ENCODE measurements at places on chromosomes 11 and 22.
A peak's percentile ranks its signal among the peaks of the same experiment; 100 is the strongest.

- no peak for DNase-seq
Measured at GRCh38 chr11:8005556-8005955, 18.4 kb downstream of the EIF3F start.

- no peak for DNase-seq
Measured at GRCh38 chr22:49036513-49036912, 791.2 kb downstream of the BRD1 start.

GRCh38 chr11:96299155-96299888, 43.7 kb downstream of the MAML2 start:
- no peak for DNase-seq

GRCh38 chr11:60887556-60887955, 18.8 kb downstream of the PRPF19 start:
- peak; percentile 44 for DNase-seq

DNA sequence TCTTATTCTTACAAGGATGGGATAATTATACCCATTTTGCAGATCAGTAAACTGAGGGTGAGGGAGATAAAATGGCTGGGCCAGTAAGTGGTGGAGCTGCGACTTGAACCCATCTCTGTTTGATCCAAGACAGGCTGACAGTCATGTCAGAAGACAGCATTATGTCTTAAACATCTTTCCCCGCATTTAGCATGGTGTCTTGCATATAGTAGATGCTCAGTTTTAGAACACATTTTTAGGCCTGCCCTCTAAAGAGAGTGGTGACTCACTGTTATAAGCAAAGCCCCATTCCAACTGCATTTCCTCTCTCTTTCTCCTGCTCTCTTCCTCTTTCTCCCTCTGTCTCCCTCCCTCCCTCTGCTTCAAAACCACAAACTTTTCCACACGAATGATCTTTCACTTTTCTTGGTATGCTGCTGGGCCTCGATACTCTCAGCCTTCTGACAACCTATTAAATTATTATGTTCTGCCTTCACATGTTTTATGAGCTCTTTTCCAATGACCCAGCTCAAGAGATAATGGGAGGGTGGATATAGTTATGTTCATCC, 25.2 kb downstream of the CWC15 start:
- DNase-seq, result peak; percentile 94

DNA sequence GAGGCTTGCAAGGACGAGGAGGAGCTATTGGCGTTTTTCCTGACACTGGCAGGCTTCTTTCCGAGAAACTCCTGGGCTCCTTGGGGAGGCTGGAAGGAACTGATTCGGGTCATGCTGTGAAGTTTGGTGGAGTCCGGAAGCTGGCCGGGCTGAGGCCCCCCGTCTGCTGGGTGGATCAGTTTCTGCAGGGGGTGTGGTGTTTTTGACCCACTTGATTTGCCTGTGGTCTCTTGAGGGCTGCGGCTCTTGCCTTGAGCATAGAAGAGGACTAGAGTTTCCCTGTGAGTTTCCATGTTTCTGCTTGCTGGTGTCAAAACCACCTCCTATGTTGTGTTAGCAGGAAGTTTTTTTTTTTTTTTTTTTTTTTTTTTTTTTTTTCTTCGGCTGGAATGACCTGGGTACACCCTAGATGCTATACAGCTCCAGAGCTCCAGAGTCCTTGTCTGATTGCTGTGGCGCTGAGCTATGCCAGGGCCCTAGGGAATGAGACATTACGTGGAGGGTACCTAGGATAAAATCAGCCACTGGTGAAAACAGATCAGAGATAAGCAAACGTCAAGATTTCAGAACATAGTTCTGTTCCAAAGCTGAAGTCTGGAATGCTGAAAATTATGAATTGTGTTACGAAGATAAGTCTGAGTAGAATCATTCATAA, 728 bp downstream of the TBC1D22A start:
- DNase-seq, result no peak

- no peak for DNase-seq
Measured at GRCh38 chr22:45226503-45227186, 14.0 kb downstream of the KIAA0930 start.

DNA sequence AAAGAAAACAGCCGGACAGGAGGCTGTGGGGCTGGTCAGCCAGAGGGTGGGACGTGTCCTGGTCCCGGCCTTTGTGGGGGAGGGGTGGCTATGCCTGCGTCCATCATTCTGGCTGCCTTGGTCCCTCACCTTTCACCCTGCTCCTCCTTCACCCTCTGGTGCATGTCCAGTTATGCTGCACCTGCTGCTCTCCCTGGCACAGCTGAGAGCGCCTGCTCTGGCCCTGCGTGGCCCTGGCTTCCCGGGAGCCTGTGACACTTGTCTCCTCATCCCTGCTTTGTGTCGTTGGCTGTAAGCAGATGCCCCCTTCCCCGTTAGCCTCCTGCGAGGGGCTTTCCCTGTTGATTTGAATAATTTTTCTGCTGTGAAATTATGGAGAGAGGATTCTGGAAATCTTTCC, 16.6 kb downstream of the PHRF1 start:
- no peak for DNase-seq

- DNase-seq, result no peak
Measured at GRCh38 chr22:17896586-17896985, 122.3 kb upstream of the BID start.

DNA sequence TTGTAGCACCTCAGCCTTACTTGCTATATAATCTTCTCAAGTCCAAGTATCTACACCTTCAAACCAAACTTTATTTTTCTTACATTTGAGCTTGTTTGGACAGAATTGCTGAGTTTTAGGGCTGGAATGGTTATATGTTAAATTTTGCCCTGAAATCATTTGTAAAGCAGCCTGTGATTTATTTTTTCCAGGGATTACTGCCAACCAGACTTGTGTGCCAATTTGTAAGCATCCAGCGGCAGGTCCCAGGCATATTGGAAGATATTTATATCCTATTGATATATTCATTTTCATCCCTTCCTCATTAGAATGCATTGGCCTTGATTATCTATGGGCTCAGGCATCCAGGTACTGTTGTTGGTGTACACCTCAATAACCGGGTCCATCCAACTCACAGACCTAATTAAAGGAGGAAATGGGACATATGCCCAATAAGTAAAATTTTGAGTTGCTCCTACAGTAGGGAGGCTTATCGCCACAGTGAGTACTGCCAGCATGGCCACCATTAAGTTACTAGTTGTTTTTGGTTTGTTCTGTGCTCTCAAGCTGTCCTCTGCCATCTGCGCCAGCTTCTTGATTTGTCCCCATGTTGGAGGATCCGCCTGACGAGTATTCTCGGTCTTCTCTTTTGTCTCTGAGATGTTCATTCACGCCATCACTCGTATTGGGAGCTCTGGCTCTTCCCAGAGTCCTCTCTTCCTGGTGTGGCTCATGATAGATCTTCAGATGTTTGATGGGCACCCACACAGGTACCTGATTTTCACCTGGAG, 9.8 kb upstream of the DNAJB13 start:
- DNase-seq, result no peak

DNA sequence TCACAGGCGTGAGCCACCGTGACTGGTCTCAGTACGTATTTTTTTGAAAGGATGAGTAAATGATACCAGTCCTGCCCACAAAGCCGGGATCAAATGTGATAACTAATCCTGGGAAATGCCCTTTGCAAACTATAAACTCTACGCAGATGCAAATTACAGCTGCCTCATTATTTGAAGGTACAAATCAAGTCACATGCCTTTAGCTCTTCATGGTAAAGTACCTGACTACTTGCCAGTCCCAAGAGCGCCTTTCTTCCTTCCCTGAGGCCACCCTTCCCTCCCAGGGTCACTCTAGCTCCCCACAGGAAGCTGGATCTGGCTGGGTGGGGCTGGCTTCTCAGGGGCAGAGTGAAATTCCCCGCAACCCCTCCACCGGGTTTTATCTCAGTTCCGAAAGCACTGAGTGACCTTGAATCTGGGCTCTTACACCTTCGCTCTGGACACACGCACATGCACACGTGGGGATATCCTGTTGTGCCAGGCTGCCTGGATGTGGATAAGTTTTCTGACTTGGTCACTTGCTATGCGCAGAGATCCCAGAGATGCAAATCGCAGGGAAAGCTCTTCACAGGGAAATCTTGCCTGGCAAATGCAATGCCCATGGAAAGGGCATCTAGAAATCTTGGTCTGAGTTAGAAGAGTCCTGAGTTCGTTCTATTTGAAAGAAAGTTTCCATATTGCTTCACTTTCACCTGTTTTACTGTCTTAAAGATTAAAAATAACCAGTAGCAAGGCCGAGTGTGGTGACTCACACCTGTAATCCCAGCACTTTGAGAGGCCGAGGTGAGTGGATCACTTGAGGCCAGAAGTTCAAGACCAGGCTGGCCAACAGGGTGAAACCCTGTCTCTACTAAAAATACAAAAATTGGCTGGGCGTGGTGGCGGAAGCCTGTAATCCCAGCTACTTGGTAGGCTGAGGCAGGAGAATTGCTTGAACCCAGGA, 8.5 kb downstream of the A4GALT start:
- no peak for DNase-seq

GRCh38 chr11:120694726-120695125, 183.2 kb downstream of the GRIK4 start:
- no peak for DNase-seq

Data from fibroblast of upper back skin (primary cell).